HFFc6 (cell line): ENCODE measurements at places on chromosomes 3 and 15. TPM values are rescaled to one million over a fixed set of nuclear protein-coding genes. Genes with fewer than 3 reads are reported as not detected.
A peak's percentile ranks its signal among the peaks of the same experiment; 100 is the strongest.

- H3K27me3 ChIP-seq: peaks cover 20% of the 10 kb centered on the region
- no peak overlapping the region for H3K4me3 ChIP-seq
- DNase-seq: no peak
- no peak overlapping the region for H3K27ac ChIP-seq
- H3K36me3 ChIP-seq: no peaks in the 10 kb centered on the region
- peaks cover 5% of the 10 kb centered on the region; the same call in 1 of the 2 replicates for H3K4me1 ChIP-seq
Observed at GRCh38 chr3:170458285-170458684, 39.6 kb downstream of the CLDN11 start.

The TMCO5A gene
- not detected in 3 replicates for total RNA-seq

DNA sequence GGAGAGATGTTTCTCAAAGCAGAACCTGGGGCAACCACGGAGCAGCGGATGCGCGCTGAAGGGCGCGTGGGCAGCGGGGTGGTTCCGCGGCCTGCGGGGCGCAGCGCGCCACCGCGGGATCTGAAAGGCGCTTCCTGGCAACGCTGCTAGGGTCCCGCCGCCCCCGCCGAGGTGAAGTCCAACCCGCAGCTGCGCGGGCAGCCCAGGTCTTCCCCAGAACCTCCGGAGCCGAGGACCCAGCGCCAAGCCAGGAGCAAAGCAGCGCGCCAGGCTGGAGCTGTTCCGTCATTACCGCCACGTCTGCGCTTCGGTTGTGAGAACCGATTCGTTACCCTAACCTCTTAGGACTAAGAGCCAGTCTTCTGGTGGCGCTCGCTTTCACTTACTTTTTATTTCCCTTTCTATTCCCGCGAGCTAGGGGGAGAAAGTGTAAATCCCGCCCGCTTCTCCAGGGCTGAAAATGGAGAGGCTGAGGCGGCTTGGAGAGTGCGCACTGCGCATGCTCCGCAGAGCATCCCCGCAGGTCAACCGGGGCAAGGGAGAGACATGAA, 3.2 kb upstream of the GABRG3 start:
- peaks cover 5% of the 10 kb centered on the region; the same call in 1 of the 2 replicates for H3K36me3 ChIP-seq
- no peak for DNase-seq
- no peaks in the 10 kb centered on the region; the same call in 1 of the 2 replicates for H3K27me3 ChIP-seq
- H3K27ac ChIP-seq: no peak overlapping the region
- H3K4me1 ChIP-seq: no peaks in the 10 kb centered on the region
- H3K4me3 ChIP-seq: no peak overlapping the region

GRCh38 chr15:70834999-70835398, 19.0 kb downstream of the LARP6 start:
- DNase-seq: no peak
- H3K4me3 ChIP-seq: no peak overlapping the region
- H3K27ac ChIP-seq: peak overlapping the region; percentile 19; the same call in 1 of the 2 replicates
- no peaks in the 10 kb centered on the region for H3K27me3 ChIP-seq

The SRGAP3 gene
- 0.41 to 0.79 TPM (median 0.60 TPM) in 3 replicates for total RNA-seq

GRCh38 chr3:60217156-60217911, 1033.9 kb downstream of the FHIT start:
- no peak overlapping the region for H3K4me3 ChIP-seq
- H3K27ac ChIP-seq: no peak overlapping the region

DNA sequence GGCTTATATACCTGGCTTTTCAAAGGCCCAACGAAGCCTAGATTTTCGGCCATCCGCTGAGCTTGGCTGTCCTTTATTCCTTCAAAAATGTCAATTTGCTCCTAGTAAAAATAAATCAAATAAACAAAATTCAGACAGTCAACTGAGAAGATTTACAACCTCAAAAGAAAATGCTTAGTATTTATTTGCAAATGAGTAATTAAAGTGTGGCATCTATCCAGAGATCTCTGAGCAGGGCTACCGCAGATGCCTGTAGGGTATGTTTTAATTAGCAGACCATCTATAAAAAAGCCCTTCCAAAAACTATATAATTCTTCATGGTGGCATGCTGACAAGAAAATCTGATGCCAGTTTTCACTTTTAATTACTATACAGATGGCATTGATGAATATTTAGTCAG, 136.2 kb downstream of the SUCLG2 start:
- H3K4me3 ChIP-seq: no peak overlapping the region
- H3K27me3 ChIP-seq: no peaks in the 10 kb centered on the region; the same call in 1 of the 2 replicates
- H3K4me1 ChIP-seq: peaks cover under 1% of the 10 kb centered on the region; the same call in 1 of the 2 replicates
- DNase-seq: no peak
- H3K27ac ChIP-seq: no peak overlapping the region
- peaks cover 30% of the 10 kb centered on the region for H3K36me3 ChIP-seq

- H3K36me3 ChIP-seq: no peaks in the 10 kb centered on the region; the same call in 1 of the 2 replicates
- H3K27ac ChIP-seq: no peak overlapping the region
- no peak for DNase-seq
- no peaks in the 10 kb centered on the region for H3K4me1 ChIP-seq
Observed at GRCh38 chr3:181050738-181051137, 61.2 kb upstream of the DNAJC19 start.

The DAPK2 gene
- total RNA-seq: 2.1 to 5.2 TPM (median 2.9 TPM) in 3 replicates

GRCh38 chr15:77720655-77721054, 87.9 kb upstream of the LINGO1 start:
- H3K27ac ChIP-seq: no peak overlapping the region
- H3K4me3 ChIP-seq: no peak overlapping the region
- no peaks in the 10 kb centered on the region for H3K36me3 ChIP-seq
- DNase-seq: no peak
- peaks cover 31% of the 10 kb centered on the region for H3K27me3 ChIP-seq

- no peaks in the 10 kb centered on the region for H3K27me3 ChIP-seq
- no peaks in the 10 kb centered on the region for H3K4me1 ChIP-seq
- no peak overlapping the region for H3K27ac ChIP-seq
- no peaks in the 10 kb centered on the region for H3K36me3 ChIP-seq
Observed at GRCh38 chr3:132926098-132926497, 112.1 kb upstream of the TMEM108 start.

DNA sequence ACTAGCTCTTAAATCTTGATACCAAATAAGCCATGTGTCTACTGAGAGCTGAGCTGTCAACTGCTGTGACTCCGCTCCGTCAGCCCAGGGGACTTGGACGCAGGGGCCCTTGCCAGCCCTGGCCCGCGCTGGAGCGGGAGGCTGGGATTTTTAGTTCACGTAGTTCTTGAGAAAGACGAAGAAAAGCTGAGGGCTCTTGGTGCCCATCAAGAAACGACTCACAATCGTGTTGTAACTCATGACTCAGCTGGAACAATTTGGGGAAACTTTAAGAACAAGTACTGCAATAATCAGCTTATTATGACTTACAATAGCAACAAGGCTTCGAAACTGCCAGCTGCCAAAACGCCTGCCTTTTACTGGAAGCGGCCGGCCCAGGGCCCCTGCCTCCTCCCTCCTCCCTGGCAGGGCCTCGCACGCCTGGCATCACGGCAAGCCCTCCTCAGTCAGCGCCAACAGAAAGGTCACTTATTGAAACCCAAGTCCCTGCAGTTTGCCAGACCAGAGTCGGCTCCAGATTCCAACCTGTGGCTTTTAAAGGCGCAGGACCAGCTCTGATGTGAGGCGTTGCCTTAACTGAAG, 60.3 kb downstream of the RGMA start:
- peaks cover 30% of the 10 kb centered on the region for H3K27me3 ChIP-seq
- peaks cover 25% of the 10 kb centered on the region for H3K36me3 ChIP-seq
- peak overlapping the region; percentile 73 for H3K27ac ChIP-seq
- DNase-seq: peak; percentile 57
- H3K4me3 ChIP-seq: peak overlapping the region; percentile 46; the same call in 1 of the 2 replicates

GRCh38 chr3:65953881-65954733, 84.6 kb downstream of the MAGI1 start:
- H3K27ac ChIP-seq: peak overlapping the region; percentile 87
- H3K4me1 ChIP-seq: peaks cover 88% of the 10 kb centered on the region
- H3K4me3 ChIP-seq: peak overlapping the region; percentile 28; the same call in 1 of the 2 replicates
- H3K27me3 ChIP-seq: no peaks in the 10 kb centered on the region
- H3K36me3 ChIP-seq: peaks cover 14% of the 10 kb centered on the region; the same call in 1 of the 2 replicates

- no peak overlapping the region for H3K27ac ChIP-seq
- no peaks in the 10 kb centered on the region for H3K36me3 ChIP-seq
- DNase-seq: no peak
- H3K4me1 ChIP-seq: peaks cover 6% of the 10 kb centered on the region; the same call in 1 of the 2 replicates
- peaks cover 3% of the 10 kb centered on the region; the same call in 1 of the 2 replicates for H3K27me3 ChIP-seq
Observed at GRCh38 chr3:56115698-56116097, 352.6 kb downstream of the ERC2 start.

- H3K4me1 ChIP-seq: peaks cover 83% of the 10 kb centered on the region
- H3K4me3 ChIP-seq: no peak overlapping the region
- no peak for DNase-seq
Observed at GRCh38 chr15:66749841-66750575, 48.0 kb downstream of the SMAD6 start.

The SPATA12 gene
- not detected in 3 replicates for total RNA-seq

DNA sequence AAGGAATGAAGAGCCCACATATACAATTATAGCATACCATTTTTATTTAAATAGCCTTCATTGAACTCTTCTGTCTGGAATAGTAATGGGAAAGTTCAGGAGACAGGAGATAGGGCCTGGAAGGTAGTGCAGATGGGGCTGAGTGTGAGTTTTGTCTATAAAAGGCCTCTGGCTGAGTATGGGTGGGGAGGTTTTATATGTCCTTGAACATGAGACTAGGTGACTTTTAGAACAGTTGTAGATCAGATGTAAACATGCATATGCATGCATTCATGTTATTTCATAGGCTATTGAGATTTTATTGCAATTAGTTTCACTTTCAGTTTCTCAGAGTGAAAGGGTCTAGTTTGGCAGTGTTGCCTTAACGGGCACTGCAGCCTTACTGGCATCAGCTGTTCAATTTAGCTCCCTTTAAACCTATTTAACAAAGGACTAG, 27.1 kb downstream of the CGGBP1 start:
- peak overlapping the region; percentile 87 for H3K27ac ChIP-seq
- peaks cover 32% of the 10 kb centered on the region for H3K4me1 ChIP-seq
- H3K4me3 ChIP-seq: peak overlapping the region; percentile 88
- no peaks in the 10 kb centered on the region for H3K36me3 ChIP-seq
- H3K27me3 ChIP-seq: peaks cover 3% of the 10 kb centered on the region; the same call in 1 of the 2 replicates
- DNase-seq: no peak

DNA sequence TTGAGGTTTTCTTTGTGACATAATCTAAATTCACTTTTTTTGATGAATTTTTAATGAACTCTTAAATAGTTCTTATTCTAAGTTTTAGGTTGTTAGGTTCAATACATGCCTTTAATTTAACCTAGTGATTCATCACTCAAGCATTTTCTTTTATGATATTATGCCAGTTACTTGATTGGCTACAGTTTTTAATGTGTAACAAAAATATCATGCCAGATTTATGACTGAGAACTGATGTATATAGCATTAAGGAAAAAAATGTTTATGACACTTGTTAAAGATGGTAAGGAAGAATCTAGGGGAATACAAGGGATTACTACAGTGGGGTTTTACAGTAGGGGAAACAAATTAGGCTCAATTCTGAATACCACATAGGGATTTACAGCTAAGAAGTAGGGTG, 103.1 kb downstream of the VGLL3 start:
- DNase-seq: no peak
- H3K36me3 ChIP-seq: no peaks in the 10 kb centered on the region
- H3K27me3 ChIP-seq: no peaks in the 10 kb centered on the region
- H3K4me1 ChIP-seq: 0 out of 2 replicates have a peak, but pooled peaks cover 5% of the 10 kb centered on the region

DNA sequence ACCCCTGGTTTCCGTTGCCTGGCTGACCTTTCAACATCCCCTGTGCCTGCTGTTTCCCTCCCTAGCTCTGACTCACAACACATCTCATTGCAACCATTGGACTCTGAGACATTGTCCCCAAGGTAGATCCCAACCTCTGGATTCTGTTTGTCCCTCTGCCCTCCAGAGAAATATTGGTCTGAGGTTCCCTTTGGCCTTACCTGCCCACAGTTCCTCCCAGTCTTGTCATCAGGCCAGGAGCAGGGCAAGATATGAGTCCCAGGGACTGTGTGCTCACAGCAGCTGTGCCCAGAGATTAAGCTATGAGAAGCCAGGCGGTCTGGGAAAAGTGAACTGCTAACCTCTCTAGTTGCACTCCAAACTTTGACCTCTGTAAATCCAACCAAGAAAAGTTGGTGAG, 168.2 kb upstream of the NR2F2 start:
- no peaks in the 10 kb centered on the region; the same call in 1 of the 2 replicates for H3K27me3 ChIP-seq
- peaks cover 6% of the 10 kb centered on the region for H3K4me1 ChIP-seq
- H3K36me3 ChIP-seq: no peaks in the 10 kb centered on the region
- no peak overlapping the region for H3K4me3 ChIP-seq

The STXBP5L gene
- not detected in 3 replicates for total RNA-seq

GRCh38 chr15:93646193-93646592, 557.2 kb upstream of the RGMA start:
- no peaks in the 10 kb centered on the region for H3K36me3 ChIP-seq
- no peaks in the 10 kb centered on the region for H3K4me1 ChIP-seq
- H3K4me3 ChIP-seq: no peak overlapping the region

The PLSCR5 gene
- total RNA-seq: not detected in 3 replicates

The USP4 gene
- total RNA-seq: 44.6 to 46.8 TPM (median 46.3 TPM) in 3 replicates

The TIPIN gene
- 7.8 to 14.8 TPM (median 13.7 TPM) in 3 replicates for total RNA-seq

DNA sequence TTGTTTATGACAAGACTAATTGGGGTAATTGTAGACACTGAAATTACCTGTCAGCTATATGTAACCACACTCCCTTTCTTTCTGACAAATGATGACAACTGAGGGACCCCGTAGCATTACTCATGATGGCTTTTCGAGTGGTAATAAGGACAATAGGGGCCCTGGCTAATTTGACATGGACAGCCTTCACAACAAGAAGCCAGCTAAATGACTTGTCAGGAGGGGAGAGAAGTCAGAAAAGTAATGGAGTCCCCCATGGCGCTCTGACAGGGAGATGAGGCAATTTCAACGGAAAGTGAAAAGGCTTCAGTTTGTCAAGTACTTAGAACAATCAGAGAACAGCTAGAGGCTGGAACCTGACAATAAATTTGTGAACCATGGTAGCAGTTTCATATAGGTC, 177.3 kb downstream of the CDIN1 start:
- peaks cover 7% of the 10 kb centered on the region for H3K4me1 ChIP-seq
- H3K36me3 ChIP-seq: peaks cover 27% of the 10 kb centered on the region
- no peaks in the 10 kb centered on the region; the same call in 1 of the 2 replicates for H3K27me3 ChIP-seq
- no peak overlapping the region for H3K4me3 ChIP-seq
- no peak overlapping the region for H3K27ac ChIP-seq

DNA sequence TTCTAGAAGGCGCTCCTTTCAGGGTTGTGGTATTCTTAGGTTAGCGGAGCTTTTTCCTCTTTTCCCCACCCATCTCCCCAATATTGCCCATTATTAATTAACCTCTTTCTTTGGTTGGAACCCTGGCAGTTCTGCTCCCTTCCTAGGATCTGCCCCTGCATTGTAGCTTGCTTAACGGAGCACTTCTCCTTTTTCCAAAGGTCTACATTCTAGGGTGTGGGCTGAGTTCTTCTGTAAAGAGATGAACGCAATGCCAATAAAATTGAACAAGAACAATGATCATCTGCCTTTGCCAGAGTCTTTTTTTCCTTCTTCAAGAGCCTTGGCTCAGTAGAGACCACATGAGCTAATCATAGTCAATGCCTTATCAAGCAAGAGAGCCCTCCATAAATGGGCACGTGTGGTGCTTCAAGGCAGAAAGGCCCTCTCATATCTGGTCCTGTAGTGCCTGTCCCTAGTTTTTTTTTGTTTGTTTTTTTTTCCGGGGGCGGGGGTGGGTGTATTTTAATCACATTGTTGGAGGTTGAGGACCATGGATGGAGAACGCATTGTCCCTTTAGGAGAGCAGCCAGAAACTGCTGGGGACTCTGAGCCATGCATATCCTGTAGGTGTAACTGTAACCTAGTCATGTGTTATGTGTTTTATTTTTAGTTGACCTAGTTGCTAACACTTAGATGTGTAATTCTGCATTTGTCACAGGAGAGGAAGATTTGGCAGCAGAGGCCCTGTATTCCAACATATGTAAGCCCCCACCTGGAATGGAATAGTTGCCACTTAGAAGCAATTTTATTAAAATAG, 64.7 kb upstream of the ACAD9 start:
- no peaks in the 10 kb centered on the region for H3K4me1 ChIP-seq
- DNase-seq: no peak
- no peak overlapping the region for H3K4me3 ChIP-seq
- H3K36me3 ChIP-seq: peaks cover 56% of the 10 kb centered on the region

- H3K4me3 ChIP-seq: no peak overlapping the region
- H3K4me1 ChIP-seq: peaks cover 22% of the 10 kb centered on the region
- H3K27ac ChIP-seq: no peak overlapping the region
- peak; percentile 31 for DNase-seq
Observed at GRCh38 chr3:192444096-192444790, 283.1 kb downstream of the FGF12 start.

The GOLGA6D gene
- total RNA-seq: not detected in 3 replicates
